H1 (cell line): ENCODE measurements at places on chromosomes 1 and 21. TPM values are rescaled to one million over a fixed set of nuclear protein-coding genes. Genes with fewer than 3 reads are reported as not detected.

GRCh38 chr21:23853796-23854379, 1753.4 kb downstream of the MRPL39 start:
- DNase-seq: no peak

- DNase-seq: no peak
Measured at GRCh38 chr1:100982793-100983192, 42.8 kb downstream of the DPH5 start.

DNA sequence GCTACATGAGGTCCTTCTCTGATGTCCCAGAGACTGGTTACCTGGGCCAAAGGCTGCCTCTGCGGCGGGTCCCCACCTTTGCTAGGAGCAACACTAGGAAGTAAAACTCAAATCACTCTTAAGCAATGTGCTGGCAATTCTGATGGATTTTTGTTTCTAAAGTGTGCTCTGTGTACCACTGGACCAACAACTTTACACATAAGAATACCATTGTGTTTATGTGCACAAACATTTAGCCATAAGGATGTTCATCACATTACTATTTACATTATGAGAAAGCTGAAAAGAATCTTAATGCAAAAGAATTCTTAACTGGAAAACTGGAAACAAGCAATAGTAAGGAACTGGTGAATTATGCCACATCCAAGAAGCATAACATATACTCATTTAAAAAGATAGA, 38.6 kb downstream of the SSBP3 start:
- no peak for DNase-seq

GRCh38 chr1:107669996-107670395, 295.0 kb downstream of the VAV3 start:
- DNase-seq: no peak

- no peak for DNase-seq
Measured at GRCh38 chr1:239995281-239995680, 96.4 kb upstream of the FMN2 start.

- no peak for DNase-seq
Measured at GRCh38 chr1:235996048-235996785, 68.7 kb downstream of the NID1 start.

GRCh38 chr1:41378999-41379737, 17.9 kb downstream of the FOXO6 start:
- no peak for DNase-seq

DNA sequence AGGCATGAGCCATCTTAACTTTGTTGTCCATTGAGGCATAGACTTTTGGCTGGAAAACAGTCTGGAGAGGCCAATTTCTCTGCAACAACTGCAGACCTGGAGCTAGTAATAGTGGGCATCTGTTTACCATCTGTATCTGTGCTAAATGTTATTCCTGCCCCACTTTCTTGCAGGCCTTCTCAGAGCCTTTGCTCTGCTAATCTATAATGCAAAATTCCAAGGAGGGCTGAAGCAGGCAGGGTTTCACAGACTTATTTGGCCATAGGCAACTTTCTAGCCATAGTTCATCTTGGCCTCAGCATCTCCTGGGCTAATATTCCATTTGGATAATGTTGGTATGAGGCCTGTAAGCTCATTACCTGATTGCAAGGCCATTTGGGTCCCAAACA, 124.5 kb upstream of the CSF3R start:
- DNase-seq: no peak

DNA sequence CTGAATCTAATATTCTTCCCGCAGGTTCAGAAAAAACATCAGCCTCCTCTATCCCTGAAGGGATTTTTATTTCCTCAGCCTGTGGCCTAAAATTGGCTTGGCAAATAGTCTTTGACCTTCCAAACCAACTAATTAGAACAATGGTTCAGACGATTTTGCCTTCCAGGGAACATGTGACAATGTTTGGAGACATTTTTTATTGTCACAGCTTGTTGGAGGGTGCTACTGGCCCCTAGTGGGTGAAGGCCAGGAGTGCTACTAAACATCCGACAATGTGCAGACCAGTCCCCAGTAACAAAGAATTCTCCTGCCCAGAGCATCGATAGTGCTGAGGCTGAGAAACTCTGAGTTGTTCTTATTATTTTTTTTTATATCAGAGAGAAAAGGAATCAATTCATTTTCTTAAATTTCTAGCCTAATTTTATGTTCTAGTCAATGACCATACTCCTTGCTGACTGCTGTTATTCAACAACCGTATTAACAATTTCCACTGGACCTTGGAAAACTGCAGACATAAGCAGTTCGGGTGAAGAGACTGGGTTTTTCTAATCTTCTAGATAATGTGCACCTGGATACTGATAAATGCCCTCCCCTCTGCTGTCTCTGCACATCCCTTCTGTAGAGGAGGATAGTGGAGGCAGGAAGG, 280.7 kb downstream of the LMX1A start:
- DNase-seq: no peak

GRCh38 chr1:86508583-86508969, 38.3 kb upstream of the CLCA4 start:
- DNase-seq: no peak

DNA sequence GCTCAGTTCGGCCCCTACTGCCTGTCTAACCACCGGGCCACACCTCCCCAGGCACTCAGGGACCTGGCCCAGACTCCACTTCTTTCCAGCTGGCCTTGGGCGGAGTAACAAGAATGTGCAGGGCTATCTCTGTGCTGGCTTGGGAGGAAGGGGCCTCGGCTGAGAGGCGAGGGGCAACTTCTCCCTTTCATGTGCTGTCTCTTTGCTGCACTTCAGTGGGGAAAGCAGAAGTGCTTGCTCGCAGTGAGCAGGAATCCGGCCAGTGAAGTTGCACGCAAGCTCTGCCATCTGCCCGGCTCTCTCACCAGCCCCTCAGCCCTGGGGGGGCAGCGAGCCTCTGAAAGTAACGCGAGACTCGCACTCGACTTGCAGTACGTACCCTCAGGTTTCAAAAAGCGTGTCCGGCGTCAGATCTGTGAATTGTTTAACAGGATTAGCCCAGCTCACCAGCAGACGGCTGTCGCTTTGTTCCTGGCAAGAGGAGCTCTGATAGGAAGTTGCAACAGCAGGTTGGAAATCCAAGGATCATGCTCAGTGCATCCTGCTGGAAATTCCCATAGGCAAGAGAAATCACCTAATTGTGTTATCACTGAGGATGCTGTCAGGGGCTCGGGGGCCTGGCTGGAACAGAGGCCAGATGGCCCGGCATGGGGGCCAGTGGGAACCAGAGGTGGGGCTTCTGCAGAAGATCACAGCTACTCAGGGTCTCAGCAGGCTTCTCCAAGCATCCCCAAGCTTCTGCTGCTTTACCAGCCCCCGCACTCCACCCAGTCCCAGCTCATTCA, 221.1 kb downstream of the NPHP4 start:
- no peak for DNase-seq

GRCh38 chr1:212646588-212646987, 38.0 kb downstream of the ATF3 start:
- DNase-seq: no peak

GRCh38 chr1:97791251-97791650, 129.6 kb downstream of the DPYD start:
- no peak for DNase-seq

DNA sequence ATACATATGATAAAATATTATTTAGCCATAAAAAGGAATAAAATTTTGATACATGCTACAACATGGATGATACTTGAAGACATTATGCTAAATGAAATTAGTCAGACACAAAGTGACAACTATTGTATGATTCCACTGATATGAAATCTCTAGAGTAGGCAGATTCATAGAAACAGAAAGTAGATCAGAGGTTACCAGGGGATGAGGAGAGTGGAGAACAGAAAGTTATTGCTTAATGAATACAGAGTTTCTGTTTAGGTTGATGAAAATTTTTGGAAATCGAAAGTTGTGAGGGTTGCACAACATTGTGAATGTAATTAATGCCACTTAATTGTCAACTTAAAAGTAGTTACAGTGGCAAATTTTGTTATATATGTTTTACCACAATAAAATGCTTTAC, 315.7 kb upstream of the USP25 start:
- no peak for DNase-seq

DNA sequence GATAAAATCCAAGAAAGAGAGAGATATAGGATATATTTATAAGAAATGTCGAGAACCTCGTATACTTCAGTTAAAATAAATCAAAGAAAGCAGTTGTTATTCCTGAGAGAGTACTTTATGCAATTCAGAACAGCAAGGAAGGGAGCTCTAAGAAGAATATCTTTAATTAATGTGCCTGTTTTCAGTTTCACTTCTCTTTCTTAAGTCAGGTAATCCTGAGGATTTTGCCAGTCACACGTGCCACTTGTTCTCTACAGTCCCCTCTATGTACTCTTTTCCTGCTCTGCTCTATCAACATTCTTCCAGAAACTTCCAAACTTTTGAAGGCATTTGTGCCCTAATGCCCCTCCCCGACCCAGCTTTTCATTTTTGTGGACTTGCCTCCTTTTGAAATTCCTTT, 211.9 kb downstream of the AKT3 start:
- DNase-seq: no peak

DNA sequence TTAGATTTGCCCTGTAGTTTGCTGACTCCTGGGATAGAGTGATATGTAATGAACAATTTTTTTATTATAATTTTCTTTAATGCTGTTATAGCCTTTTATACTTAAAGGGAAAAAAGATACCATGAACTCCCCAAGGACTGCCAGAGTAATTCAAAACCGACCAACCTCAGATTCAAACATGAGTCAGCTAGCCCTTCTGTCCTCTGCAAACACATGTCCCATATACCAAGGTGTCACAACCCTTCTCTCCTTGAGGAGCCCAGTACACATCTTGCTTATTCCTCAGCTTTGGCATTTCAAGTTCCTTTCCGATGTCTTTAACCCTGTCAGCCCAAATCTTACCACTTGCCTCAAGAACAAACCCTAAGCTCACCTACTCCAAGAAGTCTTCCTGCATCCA, 184.9 kb downstream of the KCNH1 start:
- no peak for DNase-seq

DNA sequence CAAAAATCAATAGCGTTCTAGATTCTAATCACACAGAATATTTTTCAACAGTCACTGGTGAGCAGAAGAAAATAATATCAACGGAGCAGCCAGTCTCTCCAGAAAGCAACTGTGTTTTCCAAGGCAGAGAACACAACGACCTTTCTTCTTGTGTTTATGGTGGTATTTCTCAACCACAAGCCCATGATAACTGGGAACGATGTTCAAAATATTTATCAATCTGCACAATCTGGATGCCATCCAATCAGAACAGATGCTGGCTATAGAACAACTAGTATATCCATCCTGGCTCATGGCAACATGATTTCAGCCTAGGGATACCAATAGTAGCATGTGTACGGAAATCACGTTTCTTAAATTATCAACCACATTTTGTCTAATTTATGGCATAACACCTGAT, 162.7 kb upstream of the RUNX1 start:
- DNase-seq: no peak

GRCh38 chr1:195550071-195550862, 1058.0 kb downstream of the KCNT2 start:
- DNase-seq: no peak

DNA sequence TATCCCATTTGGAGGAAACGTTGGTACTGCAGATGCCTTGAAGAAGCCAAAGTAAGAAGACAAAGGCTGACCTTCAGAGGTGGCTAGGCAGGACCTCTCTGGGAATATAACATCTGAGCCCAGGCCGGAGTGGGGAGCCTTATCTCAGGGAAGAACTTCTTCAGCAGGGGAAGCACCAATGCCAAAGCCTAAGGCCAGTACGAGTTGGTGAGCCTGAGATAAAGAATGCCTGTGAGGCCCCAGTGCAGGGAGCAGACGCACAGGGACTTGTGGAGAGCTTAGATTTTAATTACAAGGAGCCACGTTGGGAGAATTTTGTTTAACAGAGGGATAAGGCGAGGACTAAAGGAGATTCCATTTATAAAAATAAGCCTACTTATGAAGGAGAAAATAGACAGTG, 468.8 kb upstream of the RUNX1 start:
- DNase-seq: no peak

GRCh38 chr1:45334308-45335245, 5.4 kb upstream of the TOE1 start:
- no peak for DNase-seq

DNA sequence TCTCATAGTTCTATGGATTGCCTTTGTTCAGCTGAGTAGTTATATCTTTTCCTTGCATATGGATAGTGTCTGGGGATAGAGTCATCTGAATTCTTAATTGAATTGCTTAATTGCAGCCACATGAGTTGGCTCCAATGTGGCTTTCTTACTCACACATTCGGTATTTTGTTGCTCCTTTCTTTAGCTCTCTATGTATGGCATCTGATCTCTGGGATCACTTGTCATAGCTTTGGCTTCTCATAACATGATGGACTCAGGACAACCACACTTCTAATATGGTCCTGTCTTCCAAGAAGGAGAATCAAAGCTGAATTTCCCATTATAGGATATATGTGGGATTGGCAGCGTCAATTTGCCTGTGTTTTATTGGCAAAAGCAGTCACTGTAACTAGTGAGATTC, 716.2 kb downstream of the NCAM2 start:
- no peak for DNase-seq

- no peak for DNase-seq
Measured at GRCh38 chr1:221440658-221441057, 301.2 kb downstream of the DUSP10 start.

DNA sequence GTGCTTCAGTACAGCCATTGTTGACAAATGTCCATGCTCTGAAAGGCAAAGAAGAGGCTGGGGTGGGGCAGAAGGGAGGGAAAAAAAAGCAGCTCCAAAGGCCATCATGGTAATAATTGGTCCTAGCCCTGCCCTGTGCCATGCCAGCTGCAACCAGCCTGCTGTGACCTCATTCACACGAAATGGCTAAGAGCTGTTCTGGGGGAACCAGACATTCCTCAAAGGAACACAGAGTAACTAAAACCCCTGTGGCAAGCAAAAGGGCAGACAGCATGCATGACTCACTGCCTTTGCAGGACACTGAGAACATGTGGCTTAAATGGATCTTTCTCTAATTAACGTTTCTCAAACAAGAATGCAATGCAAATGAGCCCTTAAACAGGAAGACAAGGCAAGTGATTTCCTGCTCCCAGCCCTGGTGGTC, 42.3 kb downstream of the STYXL2 start:
- DNase-seq: no peak

EXO5 gene
- 7.7 and 8.5 TPM in 2 replicates for total RNA-seq

SCP2 gene
- 53.0 and 54.3 TPM in 2 replicates for total RNA-seq

SLC9C2 gene
- not detected in 2 replicates for total RNA-seq

MYOG gene
- total RNA-seq: not detected in 2 replicates

SLC45A1 gene
- 1.6 and 1.7 TPM in 2 replicates for total RNA-seq

OR2M3 gene
- not detected in 2 replicates for total RNA-seq

SLC22A15 gene
- 3.3 and 3.7 TPM in 2 replicates for total RNA-seq

LRRC3 gene
- 5.4 and 5.9 TPM in 2 replicates for total RNA-seq

NEK2 gene
- 19.7 and 22.9 TPM in 2 replicates for total RNA-seq

NCAM2 gene
- total RNA-seq: 0.54 and 1.1 TPM in 2 replicates

LCK gene
- 71.6 and 75.3 TPM in 2 replicates for total RNA-seq

IL22RA1 gene
- 0.17 and 0.21 TPM in 2 replicates for total RNA-seq

PGLYRP3 gene
- total RNA-seq: not detected in 2 replicates

SERTAD4 gene
- total RNA-seq: 3.2 and 3.3 TPM in 2 replicates

RNU1-3 gene
- 1,303 and 1,497 TPM in 2 replicates for total RNA-seq

RAB7B gene
- total RNA-seq: not detected in 2 replicates

TMPRSS15 gene
- total RNA-seq: not detected in 2 replicates

VCAM1 gene
- total RNA-seq: 0.21 TPM in 1 of 2 replicates, not detected in the other

CELA3B gene
- not detected in 2 replicates for total RNA-seq

HMGCS2 gene
- not detected in 2 replicates for total RNA-seq
